Hematopoietic multipotent progenitor cell treated with erythropoietin and hydrocortisone succinate and interleukin-3 and kit ligand, for 4 days (in vitro differentiated cells): ENCODE measurements at places on chromosomes 12 and 14.

DNA sequence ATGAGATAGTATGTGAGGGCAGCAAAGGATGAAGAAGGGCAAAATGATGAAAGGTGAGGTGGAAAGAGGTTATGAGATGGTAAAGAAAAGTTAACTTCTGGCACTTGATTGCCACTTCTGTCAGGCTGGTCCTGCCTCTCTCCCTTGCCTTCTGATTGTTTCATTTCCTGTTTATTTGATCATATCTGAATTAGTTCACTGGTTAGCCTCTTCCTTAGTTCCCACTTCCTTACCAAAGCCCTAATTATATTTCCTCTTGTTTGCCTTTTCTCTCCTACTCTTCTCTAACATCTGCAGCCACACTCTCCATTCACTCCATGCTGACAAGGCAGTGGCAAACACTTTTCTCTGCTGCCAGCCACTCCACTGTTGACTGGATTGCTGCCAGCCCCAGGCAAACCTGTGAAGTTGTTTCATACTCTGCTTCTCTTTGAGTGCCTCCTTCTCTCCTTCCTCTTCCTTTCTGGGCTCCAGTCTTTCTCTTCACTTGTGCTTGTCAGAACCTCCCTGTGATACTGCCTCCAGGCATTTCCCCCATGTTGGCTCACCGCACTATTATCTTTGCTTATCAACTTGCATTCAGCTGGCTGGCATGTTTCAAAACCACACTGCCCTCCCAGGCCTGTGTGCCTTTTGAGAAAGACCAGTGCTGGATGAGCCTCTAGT is 8.1 kb downstream of the PNP start:
- DNase-seq: peak; percentile 99

- DNase-seq: no peak
Measured at GRCh38 chr14:22494486-22495135, 94.4 kb downstream of the DAD1 start.

DNA sequence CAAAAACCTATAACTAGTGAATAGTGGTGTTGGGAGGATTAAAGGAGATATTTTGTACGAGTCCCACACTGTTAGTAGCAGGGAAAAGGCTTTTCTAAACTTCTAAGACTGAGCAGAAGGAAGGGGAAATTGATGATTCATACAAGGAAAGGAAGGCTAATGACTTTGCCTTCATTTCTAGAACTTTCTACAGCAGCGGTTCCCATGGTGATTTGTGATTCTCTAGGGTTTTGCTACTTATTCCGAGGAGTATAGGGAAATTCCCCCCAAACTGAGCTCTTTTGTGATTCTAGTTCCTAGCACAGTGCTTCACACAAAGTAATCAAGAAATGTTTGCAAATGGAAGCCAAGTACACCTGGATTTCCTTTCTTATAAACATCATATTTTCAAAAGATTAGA is 23.8 kb upstream of the PWP1 start:
- no peak for DNase-seq

- no peak for DNase-seq
Measured at GRCh38 chr12:39329876-39330275, 113.0 kb downstream of the KIF21A start.

GRCh38 chr14:62162998-62163589 is 400.9 kb downstream of the SNAPC1 start:
- peak; percentile 69 for DNase-seq

DNA sequence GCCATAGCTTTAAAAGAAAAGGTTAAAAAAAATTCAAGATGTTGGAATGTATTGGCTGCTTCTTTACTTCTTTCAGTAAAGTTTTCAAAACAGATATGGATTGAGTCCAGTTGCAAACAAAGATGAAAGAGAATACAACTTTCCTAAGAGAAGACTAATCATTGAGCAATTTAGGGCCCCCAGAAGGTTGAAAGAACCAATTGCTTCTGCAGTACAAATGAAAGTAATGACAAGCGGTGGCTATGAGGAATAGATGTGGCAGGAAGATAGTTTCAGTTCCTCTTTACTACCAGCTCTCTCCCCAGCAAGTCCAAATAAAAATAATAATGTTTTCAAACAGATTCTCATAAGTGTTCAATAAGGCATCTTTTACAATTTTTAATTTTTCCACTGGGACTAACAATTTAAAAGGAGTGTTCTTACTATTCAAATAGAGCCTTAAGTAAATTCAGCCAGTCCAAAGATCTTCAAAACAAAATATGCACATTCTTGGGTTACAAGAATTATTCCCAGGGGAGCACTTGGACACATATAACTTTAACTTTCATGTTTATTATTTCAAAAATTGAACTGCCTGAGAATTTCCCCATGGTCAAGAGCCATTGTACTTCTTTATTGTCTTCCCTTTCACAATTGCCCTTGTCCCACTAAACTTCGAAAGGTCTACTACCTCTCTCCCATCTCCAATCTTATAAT is 62.3 kb upstream of the PPP1R12A start:
- peak; percentile 59 for DNase-seq

GRCh38 chr12:32476446-32476845 is 77.1 kb downstream of the FGD4 start:
- no peak for DNase-seq

DNA sequence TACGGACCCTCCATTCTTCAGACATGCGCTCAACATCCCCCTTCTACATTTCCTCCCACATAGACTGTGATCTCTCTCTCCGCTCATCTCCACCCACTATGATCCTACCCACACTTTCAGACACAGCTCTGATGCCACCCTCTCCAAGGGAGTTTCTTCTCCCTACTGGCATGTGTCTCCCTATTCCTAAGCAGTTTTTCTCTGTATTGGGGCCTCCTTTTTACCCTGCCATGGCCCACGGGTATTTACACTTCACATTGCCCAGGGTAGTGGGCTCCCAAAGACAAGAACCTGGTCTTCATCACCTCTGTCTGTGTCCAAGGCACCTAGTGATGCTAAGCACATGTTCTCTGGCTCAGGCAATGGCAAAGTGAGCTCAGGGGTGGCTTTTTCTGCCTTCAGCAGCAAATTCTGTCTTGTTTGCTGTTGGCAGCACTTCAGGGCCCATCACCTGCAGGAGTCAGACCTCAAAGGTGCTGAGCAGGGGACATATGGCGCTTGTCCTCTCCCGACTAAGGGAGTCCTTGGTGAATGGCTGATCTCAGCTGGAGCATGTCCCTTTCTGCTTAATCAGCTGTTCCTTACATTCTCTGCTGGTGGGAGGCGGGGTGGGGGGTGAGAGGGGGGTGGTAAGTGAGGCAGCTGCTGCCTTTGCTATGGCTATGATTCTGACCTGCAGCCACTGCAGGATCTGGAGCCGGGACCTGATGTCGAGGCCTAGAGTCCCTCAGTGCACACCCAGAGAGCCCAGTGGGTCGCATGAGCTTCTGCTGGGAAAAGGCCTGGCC is 256.8 kb downstream of the PCNX1 start:
- DNase-seq: no peak

GRCh38 chr12:110366321-110367142 is 37.0 kb downstream of the ANAPC7 start:
- DNase-seq: no peak
